ENCODE measurements at places on chromosomes 5 and 9.
A peak's percentile ranks its signal among the peaks of the same experiment; 100 is the strongest.

DNA sequence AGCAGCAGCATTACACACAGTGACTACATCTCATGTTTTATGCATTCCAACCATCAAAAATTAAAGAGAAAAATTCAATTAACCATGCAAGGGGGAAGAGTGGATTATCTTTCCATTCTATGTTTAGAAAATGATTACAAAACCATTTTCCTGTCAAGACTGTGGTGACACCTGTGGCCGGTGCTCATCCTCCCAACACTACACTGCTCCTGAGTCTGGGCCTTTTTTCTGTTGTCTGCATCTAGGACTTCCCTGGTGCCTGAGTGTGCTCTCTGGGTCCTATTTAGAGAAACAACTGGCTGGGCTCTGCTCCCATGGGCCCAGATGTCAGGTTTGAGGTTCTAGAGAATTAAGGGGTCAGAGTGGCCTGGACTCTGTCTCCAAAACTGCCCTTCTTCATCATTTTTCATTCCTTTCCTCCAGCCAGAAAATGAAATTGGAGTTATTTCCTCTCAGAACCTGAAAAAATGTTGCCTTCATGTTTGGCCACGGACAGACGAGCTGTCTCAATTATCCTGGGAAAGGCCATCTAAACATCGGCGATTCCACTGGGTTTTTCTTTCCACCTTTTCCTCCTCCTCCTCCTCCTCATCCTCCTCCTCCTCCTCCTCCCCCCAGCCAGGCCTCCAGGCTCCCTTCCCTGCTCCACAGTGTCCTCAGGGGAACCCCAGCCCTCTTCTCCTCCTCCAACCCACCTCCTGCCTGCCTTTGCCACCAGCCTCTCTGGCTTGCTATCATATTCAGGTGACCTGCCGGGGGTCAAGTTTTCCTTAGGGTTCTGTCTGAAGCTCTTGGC, 11.4 kb upstream of the ARSI start:
- H3K27ac ChIP-seq: no peak overlapping the region
- no peak for DNase-seq
- H3K4me3 ChIP-seq: no peak overlapping the region
- peaks cover 4% of the 10 kb centered on the region for H3K27me3 ChIP-seq
- no peaks in the 10 kb centered on the region for H3K4me1 ChIP-seq
- H3K36me3 ChIP-seq: no peaks in the 10 kb centered on the region

DNA sequence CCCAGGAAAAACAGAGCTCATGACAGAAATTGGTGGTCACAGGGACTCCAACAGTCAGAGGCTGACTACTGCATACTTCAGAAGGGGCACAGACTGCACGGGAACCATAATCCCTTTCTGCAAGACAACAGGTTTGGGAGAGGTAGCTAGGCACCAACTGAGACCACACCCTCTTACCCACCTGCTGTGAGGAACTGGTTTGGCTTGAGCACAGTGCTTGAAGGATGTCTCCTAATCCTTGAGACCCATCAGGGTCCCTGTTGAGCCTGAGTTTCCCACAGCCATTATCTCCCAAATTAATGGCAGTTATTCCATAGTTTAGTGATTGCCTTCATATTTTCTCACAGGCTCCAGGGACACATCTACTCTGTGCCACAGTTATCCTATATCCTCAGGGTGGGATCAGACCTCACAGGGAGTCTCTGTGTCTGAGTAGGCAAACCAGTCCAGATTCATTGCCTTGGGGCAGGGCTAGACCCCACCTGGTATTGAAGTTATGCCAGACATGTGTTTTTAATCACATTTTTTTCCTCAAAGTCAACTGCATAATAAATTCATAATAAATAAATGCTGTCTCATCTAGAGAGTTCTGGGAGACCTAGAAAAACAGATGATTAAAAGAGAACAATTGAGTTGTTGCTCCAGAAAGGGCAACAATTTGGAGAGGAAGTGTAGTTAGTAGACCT, 9.3 kb upstream of the CAST start:
- peaks cover 29% of the 10 kb centered on the region for H3K4me1 ChIP-seq
- H3K36me3 ChIP-seq: no peaks in the 10 kb centered on the region
- no peak overlapping the region for H3K27ac ChIP-seq
- no peak for DNase-seq
- no peak overlapping the region for H3K4me3 ChIP-seq
- H3K27me3 ChIP-seq: peaks cover 30% of the 10 kb centered on the region

DNA sequence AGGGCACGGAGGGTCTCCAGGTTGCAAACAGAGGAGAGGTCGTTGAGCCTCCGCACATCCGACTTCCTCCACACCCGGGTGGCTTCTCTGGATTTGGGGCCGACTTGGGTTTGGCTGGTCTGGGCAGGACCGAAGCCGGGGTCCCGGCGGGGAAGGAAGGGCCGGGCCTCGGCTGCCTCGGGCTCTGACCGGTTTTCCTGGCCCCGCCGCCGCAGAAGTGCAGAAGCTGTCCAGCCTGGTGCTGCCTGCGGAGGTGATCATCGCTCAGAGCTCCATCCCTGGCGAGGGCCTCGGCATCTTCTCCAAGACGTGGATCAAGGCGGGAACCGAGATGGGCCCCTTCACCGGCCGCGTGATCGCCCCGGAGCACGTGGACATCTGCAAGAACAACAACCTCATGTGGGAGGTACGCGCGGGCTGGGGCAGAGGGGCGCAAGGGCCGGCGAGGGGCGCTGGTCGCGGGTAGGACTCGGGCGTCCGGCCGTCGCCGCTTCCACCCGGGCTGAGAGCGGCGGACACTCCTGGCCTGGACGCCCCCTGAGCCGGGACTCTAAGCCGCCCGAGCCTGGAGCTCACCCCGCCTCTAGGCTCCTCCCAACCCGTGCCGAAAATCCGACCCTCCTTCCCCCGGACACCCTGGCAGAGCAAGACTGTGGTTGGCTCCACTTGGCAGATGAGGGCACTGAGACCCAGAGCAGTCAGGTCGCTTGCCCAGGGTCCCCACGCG, 2.2 kb downstream of the PRDM12 start:
- no peaks in the 10 kb centered on the region for H3K36me3 ChIP-seq
- no peak for DNase-seq
- peaks cover 52% of the 10 kb centered on the region for H3K27me3 ChIP-seq

GRCh38 chr5:132353486-132353995, 16.0 kb upstream of the SLC22A5 start:
- no peak overlapping the region for H3K27ac ChIP-seq
- H3K4me1 ChIP-seq: no peaks in the 10 kb centered on the region
- H3K4me3 ChIP-seq: no peak overlapping the region
- peaks cover 5% of the 10 kb centered on the region for H3K36me3 ChIP-seq

DNA sequence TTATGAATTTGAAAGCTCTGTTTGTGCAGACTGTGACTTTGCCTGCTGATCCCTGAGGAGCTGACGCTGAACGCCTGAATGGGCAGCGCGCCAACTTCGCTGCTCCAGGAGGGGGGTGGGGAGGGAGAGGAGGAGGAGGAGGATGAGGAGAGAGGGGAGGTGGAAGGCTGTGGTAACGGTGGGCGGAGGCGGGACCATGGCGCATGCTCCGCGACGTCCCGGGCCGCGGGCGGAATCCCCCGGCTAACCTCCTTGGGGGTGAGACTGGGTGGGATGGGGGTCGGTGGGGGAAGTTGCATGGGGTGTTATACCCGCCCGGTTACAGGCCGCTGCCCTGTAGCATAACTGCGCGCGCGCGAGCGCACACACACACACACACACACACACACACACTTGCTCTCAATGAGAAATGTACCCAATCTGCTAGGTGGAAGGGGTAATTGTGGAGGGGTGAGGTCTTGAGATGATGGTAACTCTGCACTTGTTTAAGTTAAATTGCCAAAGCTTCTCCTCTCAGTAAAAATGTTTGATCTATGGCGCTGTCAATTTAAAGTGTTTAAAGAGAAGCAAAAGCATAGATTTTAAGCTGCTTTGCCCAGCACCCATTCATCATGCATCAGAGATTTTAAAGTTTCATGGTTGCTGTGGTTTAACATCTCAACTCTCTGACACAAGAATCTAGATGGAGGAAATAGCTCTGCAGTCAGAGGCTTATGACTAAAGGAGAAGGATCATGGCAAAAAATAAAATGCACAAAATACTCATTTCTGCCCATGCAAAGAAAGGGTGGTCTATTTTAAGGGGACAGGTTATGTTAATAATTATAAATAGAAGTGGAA, 76.6 kb upstream of the TBCA start:
- H3K27me3 ChIP-seq: peaks cover 38% of the 10 kb centered on the region
- H3K4me1 ChIP-seq: peaks cover 13% of the 10 kb centered on the region
- peak overlapping the region; percentile 38 for H3K27ac ChIP-seq
- H3K4me3 ChIP-seq: peak overlapping the region; percentile 67

GRCh38 chr9:5446451-5447236, 3.7 kb upstream of the CD274 start:
- no peak for DNase-seq
- peaks cover 48% of the 10 kb centered on the region for H3K4me1 ChIP-seq
- H3K36me3 ChIP-seq: peaks cover 3% of the 10 kb centered on the region
- peak overlapping the region; percentile 27 for H3K4me3 ChIP-seq

GRCh38 chr5:170273968-170274710, 23.4 kb downstream of the LCP2 start:
- H3K36me3 ChIP-seq: peaks cover 77% of the 10 kb centered on the region
- no peaks in the 10 kb centered on the region for H3K27me3 ChIP-seq
- peak overlapping the region; percentile 92 for H3K27ac ChIP-seq
- H3K4me3 ChIP-seq: peak overlapping the region; percentile 38
- peak; percentile 78 for DNase-seq

DNA sequence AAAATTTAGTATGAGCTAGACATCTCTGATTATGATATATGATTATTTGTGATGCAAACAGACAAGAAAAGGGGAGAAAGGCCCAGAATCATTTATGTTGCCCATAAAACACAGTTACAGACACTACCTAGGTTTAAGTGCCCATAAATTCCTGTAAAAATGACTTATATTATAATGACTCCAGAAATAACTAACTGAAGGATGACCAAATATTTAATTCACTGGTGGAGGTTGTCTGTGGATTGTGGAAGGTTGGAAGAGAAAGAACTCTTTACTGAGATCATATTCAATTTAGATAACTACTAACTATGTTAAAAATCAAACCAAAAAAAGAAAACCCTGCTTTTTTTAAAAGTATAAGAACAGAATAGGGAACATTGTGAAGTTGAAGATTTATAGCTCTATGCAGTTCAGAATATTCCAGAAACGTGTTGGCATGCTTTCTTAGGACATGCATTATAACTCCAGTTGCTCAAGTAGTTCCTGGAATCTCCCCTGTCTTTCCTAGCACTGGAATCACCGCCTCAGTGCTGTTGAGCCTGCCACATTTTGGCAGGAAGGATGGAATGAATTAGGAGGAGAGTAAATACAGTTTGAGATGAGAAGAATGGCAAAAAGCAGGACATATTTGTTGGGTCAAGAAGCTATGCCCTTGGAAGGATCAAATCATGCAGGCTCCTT, 72.0 kb upstream of the PAPPA start:
- no peaks in the 10 kb centered on the region for H3K27me3 ChIP-seq
- no peak for DNase-seq
- no peaks in the 10 kb centered on the region for H3K4me1 ChIP-seq
- no peaks in the 10 kb centered on the region for H3K36me3 ChIP-seq
- no peak overlapping the region for H3K27ac ChIP-seq

DNA sequence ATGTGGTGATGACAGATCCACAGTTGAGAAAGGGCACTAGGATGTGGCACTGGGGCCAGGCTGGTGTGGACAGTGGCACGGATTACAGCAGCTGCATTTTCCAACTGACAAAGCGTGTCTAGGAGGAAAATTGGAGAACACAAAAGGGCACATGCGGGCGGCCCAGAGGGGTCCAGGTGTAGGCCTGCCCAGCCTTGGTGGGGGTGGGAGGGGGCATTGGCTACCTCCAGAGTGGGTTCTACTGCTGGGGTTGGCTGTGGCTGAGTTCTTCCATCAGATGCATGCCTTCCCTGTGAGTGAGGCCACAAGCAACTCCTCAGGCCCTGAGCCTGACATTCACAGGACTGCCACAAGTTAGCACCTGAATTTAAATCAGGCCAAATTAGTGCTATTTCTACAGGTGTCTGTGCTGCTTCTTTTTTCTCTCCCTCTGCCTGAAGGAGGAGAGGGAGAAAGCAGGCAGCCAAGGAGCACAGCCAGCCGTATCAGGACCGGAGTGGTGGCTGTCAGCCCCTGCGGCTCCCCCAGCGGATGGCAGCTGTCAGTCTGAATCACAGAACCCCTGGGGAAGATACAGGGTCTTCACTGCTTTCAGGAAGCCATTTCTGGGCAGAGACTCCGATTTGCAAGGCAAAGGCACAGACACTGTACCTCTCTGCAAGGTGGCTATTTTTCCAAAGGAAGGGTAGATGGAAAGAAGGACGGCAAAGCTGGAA, 464.2 kb downstream of the SPOCK1 start:
- H3K36me3 ChIP-seq: no peaks in the 10 kb centered on the region
- H3K27ac ChIP-seq: no peak overlapping the region
- DNase-seq: no peak
- H3K27me3 ChIP-seq: no peaks in the 10 kb centered on the region
- H3K4me1 ChIP-seq: no peaks in the 10 kb centered on the region
- no peak overlapping the region for H3K4me3 ChIP-seq

DNA sequence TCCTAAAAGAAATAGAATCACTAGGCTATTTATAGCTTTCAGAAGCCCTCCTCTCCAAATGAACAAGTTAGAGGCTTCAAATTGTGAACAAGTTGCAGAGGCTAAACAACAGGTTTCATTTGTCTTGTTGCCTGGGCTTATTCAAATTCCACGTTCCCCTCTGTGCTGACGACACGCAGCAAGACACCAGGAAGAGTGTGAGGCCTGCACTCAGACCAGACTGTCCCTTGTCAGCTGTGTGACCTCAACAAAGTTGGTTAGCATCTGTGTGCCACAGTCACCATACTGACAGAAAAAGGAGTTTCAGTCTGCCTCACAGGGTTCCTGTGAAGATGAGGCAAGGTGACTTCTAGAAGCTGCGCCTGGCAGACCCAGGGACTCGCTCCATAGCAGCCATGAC, 22.1 kb upstream of the GABBR2 start:
- H3K27me3 ChIP-seq: peaks cover 4% of the 10 kb centered on the region
- peaks cover 3% of the 10 kb centered on the region for H3K36me3 ChIP-seq
- no peaks in the 10 kb centered on the region for H3K4me1 ChIP-seq
- no peak overlapping the region for H3K27ac ChIP-seq
- H3K4me3 ChIP-seq: no peak overlapping the region
